ENCODE measurements at places on chromosomes 3 and 15.

DNA sequence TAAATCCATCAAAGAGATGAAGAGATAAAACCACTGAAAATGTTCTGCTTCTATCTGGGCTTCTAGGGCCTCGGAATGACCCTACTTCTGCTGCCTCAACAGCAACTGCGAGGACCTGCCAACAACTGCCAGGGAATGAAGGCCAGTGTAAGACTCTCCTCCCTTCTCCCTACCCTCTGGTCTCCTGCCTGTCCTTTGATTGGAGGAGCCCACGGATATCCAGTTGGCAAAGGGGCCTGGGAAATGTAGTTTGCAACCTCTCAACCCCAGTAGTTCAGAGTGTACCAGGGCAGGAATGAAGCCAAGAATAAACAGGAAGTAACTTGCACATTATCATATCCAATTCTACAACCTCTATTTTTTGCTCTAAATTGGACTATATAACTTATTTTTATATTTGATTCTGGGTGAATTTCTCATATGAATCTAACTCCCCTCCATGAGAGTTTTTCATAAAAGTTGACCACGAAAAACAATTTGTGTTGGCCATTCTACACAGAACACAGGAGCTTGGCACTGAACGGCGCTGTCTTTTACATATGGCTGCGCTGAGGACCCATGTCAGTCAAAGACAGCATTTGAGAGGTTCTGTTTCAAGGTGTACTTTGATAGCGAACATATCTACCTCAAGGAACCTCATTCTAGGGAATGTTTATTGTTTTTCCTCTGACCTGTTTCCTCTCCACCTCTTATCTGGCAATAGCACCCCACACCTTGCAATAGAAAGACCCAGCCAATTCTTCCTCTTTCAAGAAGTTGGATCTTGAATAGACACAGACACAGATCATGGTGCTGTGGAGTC lies 91.1 kb upstream of the RNF7 start:
- DNase-seq = no peak

DNA sequence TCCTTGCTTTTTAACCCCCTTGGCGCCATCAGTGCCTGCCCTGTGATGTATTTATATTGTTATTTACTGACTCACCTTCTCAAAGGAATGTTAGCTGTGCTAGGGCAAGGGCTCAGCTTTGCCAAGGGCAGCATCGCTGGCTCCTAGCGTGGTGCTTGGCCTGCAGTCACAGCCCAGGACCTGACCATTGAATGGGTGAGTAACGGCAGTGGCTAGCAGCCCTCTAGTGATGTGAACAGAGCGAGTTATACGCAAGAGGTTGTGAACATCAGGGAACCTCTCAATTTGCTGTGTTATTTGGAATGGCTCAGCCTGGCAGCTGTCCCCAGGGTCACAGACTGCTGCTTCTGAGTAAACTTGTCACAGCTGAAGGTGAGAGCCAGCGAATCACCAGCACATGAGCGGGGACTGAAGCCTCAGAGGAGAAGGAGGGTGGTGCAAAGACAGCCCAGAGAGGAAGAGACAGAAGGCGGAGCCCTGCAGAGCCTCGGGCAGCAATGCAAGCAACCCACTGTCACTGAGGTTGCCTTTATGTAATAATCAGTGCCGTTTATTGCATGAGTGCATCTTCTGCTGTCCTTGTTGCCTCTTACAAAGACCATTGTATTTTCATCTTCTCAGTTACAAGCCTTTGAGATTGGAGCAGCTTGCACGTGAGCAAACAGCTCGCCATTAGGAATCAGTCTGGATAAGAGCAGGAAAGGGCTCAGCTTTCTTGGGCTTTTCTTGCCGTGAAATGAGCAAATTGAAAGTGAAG lies 158.3 kb downstream of the SLCO3A1 start:
- DNase-seq = no peak

GRCh38 chr15:75229191-75230015 lies 27.7 kb downstream of the C15orf39 start:
- DNase-seq = no peak

DNA sequence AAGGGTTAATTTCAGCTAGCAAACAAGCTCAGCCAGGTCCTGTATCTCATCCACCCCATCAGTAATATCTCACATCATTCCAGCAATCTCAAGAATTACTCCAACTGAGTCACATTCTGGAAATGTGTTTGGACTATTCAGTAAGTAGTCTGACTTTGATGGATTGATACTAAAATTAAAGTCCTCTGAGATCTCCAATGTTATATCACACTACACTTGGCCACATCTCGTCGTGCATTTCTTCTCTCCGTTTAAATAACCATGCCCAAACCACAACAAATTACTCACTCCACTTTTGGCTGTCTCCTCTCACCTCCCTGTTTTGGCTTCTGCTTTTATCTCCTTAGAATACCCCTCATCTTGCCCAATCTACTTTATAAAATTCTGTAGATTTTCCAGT lies 292.2 kb downstream of the PYDC2 start:
- DNase-seq = no peak

All from posterior cingulate gyrus (tissue), 11 donors.